Transverse colon (tissue), 4 donors: ENCODE measurements at places on chromosomes 3 and 15. TPM values are rescaled to one million over a fixed set of nuclear protein-coding genes. Genes with fewer than 3 reads are reported as not detected.

DNA sequence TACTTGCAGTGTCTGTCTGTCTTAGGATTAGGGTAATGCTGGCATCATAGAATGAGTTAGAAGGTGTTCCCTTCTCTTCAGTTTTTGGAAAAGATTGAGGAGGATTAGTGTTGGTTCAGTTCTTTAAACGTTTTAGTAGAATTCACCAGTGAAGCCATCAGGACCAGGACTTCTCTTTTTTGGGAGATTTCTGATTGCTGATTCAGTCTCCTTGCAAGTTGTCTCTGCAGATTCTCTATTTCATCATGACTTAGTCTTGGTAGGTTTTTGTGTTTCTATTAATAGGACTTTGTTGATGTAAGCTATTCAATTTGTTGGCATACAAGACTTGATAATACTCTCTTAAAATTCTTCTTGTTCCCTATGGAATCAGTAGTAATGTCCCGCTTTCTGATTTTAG, 48.9 kb downstream of the STT3B start:
- no peak for DNase-seq

GRCh38 chr15:49898575-49899283, 220.3 kb downstream of the ATP8B4 start:
- no peak for DNase-seq

GRCh38 chr15:36401586-36401966, 177.8 kb upstream of the CDIN1 start:
- DNase-seq = no peak

DNA sequence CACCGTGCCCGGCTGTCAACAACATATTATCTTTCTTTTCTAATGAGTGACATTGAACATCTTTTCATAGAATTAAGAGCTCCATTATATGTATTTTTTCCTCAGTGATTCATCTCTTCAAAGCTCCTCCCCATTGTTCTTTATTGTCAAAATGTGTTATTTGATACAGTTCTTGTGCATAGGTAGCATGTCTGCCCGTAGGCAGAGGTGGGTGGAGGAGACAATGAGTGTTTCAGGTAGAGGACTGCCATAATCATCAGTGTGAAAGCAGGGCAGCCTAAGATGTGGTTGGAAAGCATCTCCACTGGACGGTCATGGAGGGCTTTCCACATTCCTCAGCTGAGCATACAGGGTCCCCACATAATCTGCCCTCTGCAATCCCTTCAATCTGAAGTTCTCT, 452.0 kb upstream of the MCTP2 start:
- DNase-seq = no peak

DNA sequence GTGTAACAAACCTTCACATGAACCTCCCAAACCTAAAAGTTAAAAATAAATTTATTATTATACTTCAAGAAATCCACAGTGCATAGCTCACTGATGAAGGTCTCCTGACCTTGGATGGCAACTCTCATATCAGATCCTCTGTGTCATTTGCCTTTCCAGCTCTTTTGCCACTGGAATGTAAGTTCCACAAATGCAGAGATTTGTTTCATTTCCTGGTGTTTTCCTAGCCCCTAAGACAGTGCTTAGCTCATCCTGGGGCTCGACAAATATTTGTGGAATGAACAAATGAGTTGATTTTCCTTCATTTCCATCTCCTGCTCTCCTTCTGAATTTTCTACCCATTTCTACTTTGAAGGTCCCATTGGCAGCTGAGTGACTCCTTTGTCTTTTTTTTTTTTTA, 56.0 kb downstream of the FRMD4B start:
- no peak for DNase-seq

DNA sequence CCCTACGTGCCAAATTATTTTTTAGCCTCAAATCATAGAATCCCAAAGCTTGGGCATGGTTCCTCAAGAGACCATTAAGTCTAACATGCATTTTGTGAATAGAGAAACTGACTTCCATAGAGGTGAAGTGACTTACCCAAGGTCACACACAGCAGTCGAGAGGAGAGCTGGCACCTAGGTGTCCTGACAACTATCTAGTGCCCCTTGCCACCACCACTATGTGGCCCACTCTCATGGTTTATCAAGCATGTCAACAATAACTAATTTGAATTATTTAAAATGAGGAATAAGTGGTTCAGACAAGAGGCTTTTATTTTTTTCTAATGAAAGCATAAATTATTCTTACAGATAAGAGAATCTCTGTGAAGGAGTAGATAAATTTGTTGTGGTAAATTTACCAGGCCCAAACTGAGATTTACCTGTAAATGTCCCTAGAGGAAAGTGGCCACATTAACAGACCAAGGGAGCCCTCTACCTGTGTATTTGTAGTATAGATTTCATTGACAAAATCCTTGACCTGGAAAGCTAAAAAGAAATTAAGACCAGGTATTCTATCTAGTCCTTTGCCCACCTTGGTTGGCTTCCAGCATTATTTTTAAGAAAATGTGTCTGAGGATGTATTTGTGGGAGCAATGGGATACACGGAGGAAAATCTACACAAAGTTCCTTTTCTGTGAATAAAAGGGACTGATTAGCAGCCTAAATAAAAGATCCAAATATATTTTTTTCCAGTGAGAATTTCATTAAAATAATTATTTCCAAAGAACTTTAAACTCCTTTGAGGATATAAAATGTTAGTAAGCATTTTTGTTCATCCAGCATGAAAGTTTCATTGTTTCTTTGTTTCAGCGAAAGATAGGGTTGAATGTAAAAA, 49.1 kb downstream of the IQCH start:
- DNase-seq = peak; percentile 10

- no peak for DNase-seq
Observed at GRCh38 chr3:47899495-47900108, 96.7 kb downstream of the DHX30 start.

Gene ITGA11
- total RNA-seq = 1.8 TPM

Gene DGKG
- total RNA-seq = 1.00 TPM

DNA sequence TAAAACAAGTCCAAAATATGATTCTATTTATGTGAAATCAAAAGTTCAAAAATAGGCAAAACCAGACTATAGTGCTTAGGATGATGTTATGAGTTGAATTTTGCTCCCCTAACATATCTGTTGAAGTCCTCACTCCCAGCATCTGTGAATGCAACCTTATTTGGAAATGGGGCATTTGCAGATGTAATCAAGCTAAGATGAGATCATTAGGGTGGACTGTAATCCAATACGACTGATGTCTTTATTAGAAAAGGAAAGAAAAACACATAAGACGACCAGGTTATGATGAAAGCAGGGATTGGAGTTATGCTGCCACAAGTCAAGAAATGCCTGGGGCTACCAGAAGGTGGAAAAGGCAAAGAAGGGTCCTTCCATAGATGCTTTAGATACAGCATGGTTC, 110.5 kb upstream of the CCDC39 start:
- DNase-seq = no peak
